AML-193 (cell line): ENCODE measurements at places on chromosomes 6 and 20.

DNA sequence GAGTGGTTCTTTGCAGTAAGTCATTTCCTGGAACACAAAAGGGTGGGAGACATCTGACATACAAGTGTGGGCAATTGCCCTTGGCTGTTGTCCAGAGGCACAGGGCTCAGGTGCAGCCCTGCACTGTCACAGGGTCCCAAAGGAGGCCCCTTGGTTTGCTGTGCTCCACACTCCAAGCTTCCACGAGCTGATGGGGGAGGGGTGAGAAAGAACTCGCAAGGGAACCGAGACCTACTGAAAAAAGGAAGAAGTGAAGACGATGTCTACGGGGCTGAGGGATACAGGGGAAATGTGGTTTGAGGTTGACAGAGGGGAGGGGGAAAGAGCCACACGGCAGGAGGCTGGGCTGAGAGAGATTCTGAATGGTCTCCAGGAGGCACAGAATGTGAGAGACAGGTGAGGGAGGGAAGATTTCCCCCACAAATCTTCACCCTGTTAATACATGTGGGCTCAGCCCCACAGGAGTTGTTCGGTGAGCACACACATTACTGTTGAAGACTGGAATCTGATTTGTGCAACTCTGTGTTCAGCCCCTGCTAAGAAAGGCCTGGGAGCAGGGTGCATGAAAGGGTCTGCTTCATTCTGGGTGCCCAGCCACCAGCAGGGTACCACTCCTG, 123.4 kb downstream of the LY86 start:
- DNase-seq: peak; percentile 96

- DNase-seq: no peak
Observed at GRCh38 chr6:125554456-125554855, 195.0 kb upstream of the HEY2 start.

GRCh38 chr6:53581173-53581773, 36.4 kb upstream of the GCLC start:
- no peak for DNase-seq

GRCh38 chr20:57869951-57870315, 160.1 kb upstream of the PMEPA1 start:
- DNase-seq: no peak

DNA sequence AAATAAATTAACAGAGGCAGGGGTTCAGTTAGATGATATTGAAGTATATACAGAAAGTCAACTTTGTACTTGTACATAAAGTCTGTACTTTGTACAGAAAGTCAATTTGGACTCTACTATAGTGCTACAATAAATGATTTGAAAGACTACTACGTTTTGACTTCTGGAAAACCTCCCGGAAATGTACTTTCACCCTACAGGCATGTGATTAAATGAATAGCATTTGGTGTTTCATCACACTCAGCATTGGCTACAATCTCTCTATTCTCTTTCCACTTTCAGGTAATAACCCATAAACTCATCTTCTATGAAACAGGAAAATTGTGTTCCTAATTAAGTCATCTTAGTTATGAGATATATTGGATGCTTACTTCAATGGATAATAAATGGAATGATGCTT, 25.6 kb upstream of the MC3R start:
- DNase-seq: no peak

- no peak for DNase-seq
Observed at GRCh38 chr6:22970004-22970403, 400.6 kb downstream of the HDGFL1 start.

DNA sequence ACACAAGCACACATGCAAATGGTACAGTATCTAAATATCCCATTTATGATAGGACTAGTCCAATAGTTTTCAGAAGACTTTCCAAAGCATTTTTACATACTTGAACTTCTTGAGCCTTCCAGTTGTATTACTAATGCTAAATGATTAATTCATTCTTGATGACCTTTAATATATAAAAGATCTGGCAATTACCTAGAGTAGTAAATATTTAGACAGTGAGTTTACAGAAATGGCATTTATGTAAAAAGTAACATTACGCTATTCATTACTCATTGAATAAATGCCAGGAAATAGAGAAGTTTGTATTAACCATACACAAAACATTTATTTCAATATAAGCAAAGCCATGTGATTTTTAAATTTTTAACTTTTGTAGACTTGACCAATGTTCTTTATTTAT, 158.8 kb downstream of the DST start:
- no peak for DNase-seq

DNA sequence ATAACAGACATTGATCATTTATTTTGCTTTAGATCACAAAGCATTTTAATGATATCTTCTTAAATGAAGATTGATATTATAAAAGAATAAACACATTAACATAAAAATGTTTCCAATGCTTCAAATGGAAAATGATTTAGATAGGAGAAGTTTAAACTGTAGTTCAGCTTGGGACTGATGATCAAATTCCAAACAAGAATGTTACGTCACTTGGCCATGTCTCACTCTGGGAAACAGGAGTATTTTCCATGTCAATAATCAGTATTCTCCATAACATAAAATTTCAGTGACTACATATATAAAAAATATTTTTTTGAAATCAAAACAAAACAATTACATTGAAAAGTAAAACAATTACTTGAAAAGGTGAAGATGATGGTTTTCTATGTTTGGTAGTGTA, 52.9 kb upstream of the SIM1 start:
- no peak for DNase-seq

- no peak for DNase-seq
Observed at GRCh38 chr6:64294034-64294433, 658.4 kb downstream of the PHF3 start.

DNA sequence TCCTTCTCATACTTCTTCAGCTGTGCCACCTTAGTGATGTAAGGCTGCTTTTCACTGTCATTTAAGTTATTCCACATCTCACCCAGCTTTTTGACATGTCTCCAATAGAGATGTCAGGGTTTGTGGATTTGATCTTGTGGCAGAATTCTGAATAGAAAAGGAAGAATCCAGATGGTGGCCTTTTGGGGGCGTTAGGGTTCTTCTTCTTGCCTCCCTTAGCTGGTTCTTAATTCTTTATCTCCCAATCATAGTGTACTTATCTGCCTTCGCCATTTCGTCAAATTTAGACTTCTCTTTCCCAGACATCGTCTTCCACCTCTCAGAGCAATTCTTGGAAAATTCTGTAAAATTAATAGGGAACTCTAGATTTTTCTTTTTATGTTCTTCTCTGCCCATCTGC, 422.9 kb downstream of the GJA1 start:
- no peak for DNase-seq

DNA sequence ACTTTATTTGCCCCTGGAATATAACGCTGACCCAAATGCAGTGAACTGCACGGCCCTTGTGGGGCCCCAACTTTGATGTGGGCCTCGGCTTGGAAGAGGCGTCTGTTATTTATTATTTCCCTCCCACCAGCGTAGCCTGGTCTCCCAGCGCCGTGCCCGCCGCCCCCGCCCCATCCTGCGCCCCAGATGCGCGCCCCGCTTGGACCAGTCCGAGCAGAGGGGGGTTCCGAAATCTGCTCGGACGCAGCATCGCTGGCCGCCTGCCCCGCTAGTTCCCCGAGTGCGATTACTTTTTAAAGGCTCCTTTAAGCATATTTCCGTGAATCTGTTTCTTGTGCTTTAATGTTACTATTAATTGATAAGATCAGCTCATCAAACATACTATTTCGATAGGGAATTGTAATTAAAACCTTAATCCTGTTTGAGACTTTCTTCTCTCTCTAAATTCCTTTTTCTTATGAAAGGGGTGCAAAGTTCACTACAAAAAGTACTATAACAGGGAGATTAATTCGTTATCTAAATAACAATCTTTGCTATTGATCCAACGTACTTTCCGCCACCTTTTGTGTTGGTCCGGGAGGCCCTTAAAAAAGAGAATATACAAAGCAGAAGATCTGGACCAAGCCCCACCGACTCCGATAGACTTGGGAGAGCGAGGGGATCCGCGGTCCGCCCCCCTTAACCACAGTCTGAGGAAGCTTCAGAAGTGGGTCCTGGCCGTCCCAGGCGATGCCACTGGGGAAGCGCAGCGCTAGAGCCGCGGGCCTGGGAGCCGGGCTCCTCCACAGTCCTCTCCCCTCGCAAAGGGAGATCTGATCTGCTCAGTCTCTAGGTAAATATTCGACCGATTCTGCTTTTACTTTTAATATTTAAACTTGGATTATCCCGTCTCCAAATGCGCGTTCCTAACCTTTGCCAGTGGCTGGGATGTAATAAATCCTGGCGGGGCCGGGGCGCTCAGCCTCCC, 10.2 kb downstream of the POU3F2 start:
- DNase-seq: no peak

GRCh38 chr6:42448391-42448790, 3.3 kb downstream of the TRERF1 start:
- DNase-seq: peak; percentile 70

- DNase-seq: no peak
Observed at GRCh38 chr6:124319410-124319809, 515.7 kb downstream of the NKAIN2 start.

GRCh38 chr6:90941885-90942284, 355.0 kb upstream of the MAP3K7 start:
- DNase-seq: no peak

- no peak for DNase-seq
Observed at GRCh38 chr20:45391559-45391958, 13.4 kb upstream of the TP53TG5 start.

DNA sequence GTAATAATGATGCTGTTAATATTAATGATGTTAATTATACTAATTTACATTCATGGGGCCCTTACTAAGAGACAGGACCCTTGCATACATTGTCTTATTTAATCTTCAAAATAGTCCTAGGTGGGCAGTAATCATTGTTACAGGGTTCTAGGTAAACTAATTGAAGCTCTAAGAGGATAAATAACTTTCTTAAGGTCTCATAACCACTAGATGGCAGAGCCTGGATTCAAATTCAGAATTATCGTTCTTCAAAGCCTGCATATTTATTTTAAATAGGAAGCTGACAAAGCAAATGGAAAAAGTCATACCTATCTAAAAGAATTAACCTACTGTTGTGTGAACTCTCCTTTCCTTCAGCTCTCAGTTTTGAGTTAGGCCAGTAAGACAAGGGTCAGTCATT, 23.5 kb downstream of the PTCHD4 start:
- DNase-seq: peak; percentile 39

- DNase-seq: no peak
Observed at GRCh38 chr6:131387562-131388447, 185.2 kb upstream of the ARG1 start.

DNA sequence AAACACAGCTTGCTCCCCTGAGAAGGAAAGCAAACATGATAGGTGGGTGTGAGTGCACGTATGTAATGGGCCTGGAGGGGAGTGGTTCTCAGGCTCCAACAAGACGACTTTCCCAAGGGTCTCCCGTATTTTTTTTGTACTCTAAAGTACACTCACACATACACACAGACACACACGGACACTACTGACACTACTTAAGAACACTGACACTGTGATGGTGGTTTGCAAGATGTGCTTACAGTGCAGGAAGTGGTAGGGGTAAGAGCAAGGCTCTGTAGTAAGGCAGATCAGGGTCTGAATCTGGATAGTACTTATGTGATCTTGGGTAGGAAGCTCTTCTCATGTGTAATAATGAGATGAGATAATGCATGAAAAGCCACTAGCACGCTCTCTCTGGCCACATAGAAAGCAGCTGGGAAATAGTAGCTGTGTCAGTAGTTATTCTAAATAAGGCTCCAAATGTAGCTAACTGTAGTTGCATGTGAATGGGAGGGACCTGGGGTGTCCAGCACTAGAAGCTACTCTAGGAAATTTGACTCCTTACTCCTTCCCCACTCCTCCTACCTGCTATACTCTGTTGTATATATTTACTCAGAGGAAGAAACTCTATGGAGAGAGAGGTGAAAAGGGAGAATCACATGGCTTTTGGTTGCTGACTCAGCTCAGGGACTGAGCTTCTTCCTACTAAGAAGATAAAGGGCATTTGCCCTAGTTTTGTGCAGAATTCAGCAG, 8.4 kb upstream of the ZBTB24 start:
- DNase-seq: no peak

DNA sequence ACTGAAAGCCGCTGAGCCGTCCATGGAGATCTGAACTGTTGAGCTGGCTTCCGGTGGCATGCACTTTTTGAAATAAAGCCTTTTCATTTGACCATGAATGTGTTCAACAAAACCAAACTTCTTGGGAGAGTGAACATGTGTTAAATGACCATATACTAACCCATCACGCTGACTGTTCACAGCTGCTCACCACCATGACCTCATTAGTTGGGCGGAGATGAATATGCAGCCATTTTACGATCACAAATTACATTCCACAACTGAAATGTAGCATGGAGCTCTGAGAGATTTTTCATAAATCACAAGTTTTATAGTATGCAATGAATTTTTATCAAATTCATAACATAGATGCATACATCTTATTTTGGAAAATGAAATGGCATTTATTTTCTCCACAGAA, 4.2 kb downstream of the RAMACL start:
- no peak for DNase-seq

DNA sequence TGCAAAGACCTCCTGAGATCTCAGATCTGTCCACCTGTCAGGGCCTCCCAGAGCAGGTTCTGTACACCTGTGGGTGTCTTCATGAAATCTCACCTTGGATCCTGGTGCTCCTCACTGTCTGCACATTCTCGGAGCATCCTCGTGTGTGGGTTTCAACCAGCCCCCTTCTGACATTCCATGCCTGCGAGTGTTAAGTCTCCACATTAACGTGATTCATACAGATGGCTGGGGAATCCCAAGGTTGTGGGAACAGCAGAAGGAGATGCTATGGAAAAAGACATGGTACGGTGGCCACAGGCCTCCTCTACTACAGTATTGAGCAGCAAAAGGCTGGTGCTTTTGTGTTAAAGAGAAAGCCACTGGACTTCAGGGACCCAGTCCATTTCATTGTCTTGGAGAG, 556.5 kb downstream of the DHX35 start:
- DNase-seq: no peak

GRCh38 chr6:152136449-152136825, 329.0 kb downstream of the ESR1 start:
- DNase-seq: no peak

GRCh38 chr20:44039147-44039546, 124.5 kb downstream of the TOX2 start:
- no peak for DNase-seq

GRCh38 chr6:170445971-170446370, 107.1 kb downstream of the PSMB1 start:
- DNase-seq: no peak

DNA sequence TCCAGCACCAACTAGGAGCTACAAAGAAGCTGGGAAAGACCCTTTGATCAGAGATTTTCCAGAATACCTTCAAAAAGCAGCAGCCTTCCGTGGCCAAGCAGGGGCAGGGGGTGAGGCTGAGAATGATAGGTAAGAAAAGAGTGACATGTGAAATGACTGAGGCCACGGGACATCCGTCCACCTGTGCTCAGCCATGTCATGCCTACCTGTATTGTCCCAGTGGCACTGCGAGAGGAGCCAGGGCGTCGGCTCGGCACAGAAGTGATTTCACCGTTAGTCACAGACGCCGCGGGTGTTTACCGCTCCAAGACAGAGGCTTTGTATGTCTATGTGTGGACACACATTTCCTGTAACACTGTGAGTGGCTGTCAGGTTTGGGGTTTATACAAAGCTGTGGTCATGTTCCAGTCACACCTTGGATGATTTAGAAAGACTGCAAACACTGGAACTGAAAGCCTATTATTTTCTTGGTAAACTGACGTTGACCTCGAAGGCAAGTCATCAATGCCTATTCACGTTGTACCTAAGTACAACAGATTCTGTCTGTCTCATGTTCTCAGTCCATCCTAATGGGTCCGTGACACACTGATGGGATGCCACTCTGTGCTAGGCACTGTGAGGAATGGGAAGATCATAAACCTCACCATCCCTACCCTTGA, 32.1 kb upstream of the JAG1 start:
- no peak for DNase-seq
